ENCODE measurements at places on chromosomes 13 and 19. TPM values are rescaled to one million over a fixed set of nuclear protein-coding genes. Genes with fewer than 3 reads are reported as not detected.
A peak's percentile ranks its signal among the peaks of the same experiment; 100 is the strongest.

KLK12 gene
- total RNA-seq = not detected

SGCG gene
- not detected for total RNA-seq

SWSAP1 gene
- 2.7 TPM for total RNA-seq

PLIN4 gene
- 0.02 TPM for total RNA-seq

ZNF426 gene
- 8.9 TPM for total RNA-seq

CBY2 gene
- not detected for total RNA-seq

GNA15 gene
- not detected for total RNA-seq

CCL25 gene
- total RNA-seq = not detected

C13orf46 gene
- 0.10 TPM for total RNA-seq

ZNF610 gene
- 4.5 TPM for total RNA-seq

LYPD3 gene
- total RNA-seq = 0.27 TPM

APOC4 gene
- total RNA-seq = not detected

NUP58 gene
- 72.1 TPM for total RNA-seq

GAPDHS gene
- total RNA-seq = not detected

OXGR1 gene
- not detected for total RNA-seq

ZNF358 gene
- total RNA-seq = 55.4 TPM

ANKLE1 gene
- total RNA-seq = 0.71 TPM

GRCh38 chr13:93259527-93260080 is 33.0 kb downstream of the GPC6 start:
- no peak for DNase-seq

- DNase-seq = no peak
These were observed 15.0 kb downstream of the PLIN3 start for GRCh38 chr19:4852484-4852883.

DNA sequence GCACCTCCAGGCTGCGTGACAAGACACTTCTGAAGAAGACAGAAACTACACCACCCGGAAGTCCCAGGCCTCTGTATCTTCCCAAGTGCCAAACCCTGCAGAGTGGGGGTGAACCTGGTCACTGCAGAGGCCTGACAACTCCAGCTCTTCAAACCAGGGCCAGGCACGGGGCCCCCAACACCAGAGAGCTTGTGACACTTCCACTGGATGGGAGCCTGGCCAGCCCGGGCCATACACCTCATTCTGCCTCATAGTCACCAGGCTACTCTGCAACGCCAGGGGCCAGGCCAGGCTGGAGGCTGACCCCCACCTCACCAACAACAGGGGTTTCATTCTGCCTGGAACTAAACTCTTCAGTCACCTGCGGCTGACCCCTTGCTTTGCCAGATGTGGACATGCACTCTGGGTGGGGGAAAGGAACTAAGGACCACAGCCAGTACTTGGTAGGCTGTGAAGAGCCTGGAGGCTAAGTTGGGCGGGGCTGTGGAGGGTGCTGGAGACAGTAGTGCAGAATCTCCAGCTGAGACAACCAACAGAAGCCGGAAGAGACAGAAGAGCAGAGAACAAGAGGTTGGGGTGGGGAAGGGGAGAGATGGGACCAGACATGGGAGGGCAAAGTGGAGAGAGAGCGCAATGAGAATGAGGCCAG is 23.0 kb downstream of the TUBA3C start:
- no peak for DNase-seq

GRCh38 chr13:50649211-50649610 is 194.3 kb downstream of the DLEU7 start:
- DNase-seq = no peak

DNA sequence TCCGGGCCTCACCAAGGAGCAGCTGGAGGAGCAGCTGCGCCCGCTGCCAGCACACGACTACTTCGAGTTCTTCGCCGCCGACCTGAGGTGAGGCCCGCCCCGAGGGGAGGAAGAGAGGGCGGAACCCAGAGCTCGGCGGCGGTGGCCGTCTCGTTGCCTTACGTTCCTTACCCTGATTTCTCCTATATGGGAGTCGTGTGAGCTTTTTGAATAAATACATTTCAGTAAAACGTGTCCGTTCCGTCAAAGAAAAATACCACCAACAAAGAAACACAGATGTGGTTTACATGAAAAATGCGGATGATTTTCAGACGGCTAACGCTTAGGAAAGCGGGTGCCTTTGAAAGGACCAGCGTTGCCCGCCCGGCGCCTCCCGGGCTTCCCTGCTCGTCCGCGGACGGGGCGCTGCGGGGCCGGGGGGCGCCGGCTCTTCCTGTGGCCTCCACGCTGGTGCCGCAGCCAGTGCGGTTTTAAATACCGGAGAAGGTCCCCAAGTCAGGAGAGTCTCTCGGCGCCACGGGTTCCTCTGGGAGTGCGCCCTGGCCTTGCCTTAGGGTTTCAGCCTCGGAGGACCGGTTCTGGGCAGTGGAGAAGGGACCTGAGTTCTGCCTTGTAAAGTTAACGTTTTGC is 755 bp downstream of the UPF3A start:
- DNase-seq = peak; percentile 70

GRCh38 chr13:114185182-114185971 is 6.3 kb downstream of the CFAP97D2 start:
- no peak for DNase-seq

GRCh38 chr13:88526186-88526852 is 855.1 kb downstream of the SLITRK5 start:
- no peak for DNase-seq

DNA sequence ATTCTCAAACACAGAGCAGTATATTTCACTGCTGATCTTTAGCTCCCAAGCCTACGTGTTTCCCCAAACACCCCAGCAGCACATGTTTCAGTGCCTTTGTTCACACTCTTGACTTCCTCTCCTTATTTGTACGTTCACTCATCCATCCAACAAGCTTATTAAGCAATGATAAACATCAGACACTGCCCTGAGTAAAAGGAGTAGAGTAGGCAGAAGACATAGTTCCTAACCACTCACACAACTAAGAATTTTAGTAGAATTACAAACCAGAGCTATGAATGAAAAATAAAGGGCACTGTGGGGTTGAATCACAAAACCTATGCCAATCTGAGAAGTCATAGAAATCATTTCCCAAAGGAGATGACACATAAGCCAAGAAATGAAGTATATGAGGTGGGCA is 213.5 kb downstream of the DIAPH3 start:
- no peak for DNase-seq

GRCh38 chr19:29155683-29156082 is 57.3 kb downstream of the UQCRFS1 start:
- DNase-seq = no peak

GRCh38 chr13:77800219-77800618 is 102.7 kb downstream of the SLAIN1 start:
- no peak for DNase-seq

- DNase-seq = peak; percentile 76
These were observed 13.1 kb downstream of the TJP3 start for GRCh38 chr19:3721131-3721886.

DNA sequence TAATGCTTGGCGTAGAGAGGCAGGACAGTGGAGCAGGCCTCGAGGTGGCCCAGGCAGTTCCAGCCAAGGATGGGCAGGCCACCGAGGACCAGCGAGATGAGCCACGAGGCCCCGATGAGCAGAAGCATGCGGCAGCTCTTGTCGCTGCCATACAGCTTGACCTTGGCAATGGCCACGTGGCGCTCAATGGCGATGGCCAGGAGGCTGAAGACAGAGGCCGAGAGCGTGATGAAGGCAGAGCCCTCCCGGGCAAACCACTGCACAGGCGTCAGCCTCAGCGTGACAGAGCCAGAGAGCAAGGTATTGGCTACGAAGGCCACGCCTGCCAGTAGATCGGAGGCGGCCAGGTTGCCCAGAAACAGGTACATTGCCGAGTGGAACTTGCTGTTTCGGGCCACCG is 6.8 kb downstream of the S1PR2 start:
- no peak for DNase-seq

DNA sequence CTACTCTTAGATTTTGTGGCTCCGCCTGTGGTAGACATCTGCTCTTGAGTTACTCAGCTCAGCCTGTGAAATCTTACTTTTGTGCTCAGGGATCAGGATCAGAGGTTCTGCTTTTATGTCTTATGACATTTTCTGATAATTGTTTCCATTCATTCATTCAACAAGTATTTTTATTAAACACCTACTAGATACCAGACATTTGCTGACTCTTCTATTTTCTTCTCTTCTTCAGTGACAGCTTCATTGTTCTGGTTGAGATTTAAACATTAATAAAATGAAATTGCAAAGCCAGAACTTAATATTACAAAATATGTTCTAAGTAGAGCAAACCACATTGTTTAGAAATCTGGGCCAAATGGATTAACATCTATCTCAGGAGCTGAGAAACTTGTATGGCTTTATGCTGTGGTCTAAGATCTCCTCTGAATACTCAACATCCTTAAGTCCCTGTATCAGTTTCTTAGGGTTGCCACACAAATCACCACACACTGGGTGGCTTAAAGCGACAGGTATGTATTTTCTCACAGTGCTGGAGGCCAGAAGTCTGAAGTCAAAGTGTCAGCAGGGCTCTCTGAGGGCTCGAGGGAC is 15.8 kb upstream of the MICU2 start:
- DNase-seq = no peak

DNA sequence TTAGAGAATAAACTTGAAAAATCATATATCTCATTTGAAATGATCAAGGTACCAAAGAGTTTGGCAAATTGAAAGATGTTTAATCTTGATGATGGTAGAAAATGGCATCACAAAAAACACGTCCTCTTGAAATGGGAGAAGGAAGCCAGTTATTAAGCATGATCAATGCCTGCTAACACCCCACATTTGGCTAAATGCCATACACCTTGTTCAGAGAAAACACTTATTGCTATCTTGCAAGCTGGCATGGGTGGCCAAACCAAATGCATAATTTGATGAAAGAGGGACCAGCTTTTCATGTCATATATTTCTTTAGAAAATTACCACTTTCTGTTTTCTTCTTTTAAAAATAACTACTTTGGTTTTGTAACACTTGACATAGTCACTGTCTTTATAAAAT is 141.3 kb downstream of the ZAR1L start:
- no peak for DNase-seq

GRCh38 chr13:73961181-73961580 is 173.0 kb downstream of the KLF12 start:
- no peak for DNase-seq

GRCh38 chr19:5628919-5629481 is 6.1 kb downstream of the SAFB start:
- DNase-seq = no peak

- DNase-seq = peak; percentile 11
These were observed 6.9 kb downstream of the SUGP2 start for GRCh38 chr19:19026299-19026971.

- no peak for DNase-seq
These were observed 106.7 kb downstream of the IER2 start for GRCh38 chr19:13256918-13257317.

DNA sequence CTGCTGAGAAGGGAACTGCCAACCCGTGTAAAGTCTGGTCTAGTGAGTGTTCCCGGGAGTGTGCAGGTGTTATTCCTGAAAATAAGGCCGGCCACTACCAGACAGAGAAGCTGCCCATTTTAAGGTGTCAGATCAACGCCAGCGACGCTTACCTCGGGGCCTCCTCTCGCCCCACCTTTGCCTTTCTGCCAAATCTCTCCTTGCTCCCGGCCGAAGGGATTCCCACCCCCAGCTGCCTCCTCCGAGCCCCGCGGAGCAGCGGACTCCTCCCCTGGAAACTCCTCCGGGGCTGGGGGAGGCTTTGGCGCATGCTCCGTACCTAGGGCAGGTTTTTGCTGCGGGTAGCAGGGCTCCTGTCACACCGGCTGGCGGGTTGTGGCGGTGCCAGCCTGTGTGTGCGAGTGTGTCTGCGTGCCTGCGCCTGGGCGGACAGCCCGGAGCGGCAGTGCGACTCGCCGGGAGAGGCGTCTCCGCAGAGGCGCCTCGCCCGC is at the start of gene HS6ST3:
Gene HS6ST3, plus strand, starts transcription at position 359 of the 491 bp plus-strand sequence.
- DNase-seq = peak; percentile 27

DNA sequence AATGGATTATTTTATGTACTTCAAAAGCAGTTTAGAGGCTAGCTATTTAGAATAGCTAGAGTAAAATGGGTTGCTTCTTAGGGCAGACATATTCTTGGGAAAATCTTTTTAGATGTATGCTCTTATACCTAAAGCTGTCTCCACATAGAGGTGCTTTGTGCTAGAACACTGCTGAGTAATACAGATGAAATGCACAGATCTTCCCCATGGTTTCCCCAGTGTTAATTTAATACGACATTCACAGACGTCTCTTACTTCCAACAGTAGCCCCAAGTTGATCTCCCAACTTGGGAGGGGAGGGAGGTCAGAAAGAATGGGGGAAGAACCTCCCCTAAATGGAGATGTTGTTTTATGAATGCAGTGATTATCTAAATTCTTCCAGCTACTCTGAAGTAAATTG is 16.9 kb downstream of the NALCN start:
- DNase-seq = peak; percentile 43

DNA sequence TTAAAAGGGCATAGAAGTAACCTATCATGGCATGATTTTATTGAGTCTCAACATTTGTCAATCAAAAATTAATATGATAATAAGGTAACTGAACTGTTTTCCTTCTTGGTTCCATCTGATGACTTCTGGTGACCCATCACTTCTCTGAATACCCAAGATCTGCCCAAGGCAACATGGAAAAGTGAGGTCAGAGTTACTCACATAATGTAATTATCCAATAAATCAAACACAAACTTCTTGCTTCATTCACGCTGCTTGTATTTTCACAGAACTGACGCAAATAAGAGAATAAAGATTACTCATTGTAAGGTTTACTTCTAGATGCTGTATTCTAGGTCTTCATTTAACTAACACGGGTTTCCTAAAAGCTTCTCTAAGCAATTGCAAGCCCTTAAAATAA is 361.6 kb downstream of the RBM26 start:
- DNase-seq = peak; percentile 2

DNA sequence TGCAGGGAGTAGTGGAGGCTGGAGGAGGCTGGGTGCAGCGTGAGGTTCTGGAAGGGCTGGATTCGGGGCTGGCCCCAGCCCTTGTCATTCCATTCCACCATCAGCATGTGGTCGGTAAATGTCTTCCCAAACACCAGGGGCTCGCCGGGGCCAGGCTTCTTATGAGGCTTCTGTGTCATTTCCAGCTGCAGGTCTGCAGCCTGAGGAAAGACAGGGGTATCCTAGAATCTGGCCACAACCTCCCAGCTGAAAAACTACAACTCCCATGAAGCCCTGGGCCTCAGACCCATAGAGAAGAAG is 4.4 kb downstream of the BCAT2 start:
- DNase-seq = peak; percentile 64

DNA sequence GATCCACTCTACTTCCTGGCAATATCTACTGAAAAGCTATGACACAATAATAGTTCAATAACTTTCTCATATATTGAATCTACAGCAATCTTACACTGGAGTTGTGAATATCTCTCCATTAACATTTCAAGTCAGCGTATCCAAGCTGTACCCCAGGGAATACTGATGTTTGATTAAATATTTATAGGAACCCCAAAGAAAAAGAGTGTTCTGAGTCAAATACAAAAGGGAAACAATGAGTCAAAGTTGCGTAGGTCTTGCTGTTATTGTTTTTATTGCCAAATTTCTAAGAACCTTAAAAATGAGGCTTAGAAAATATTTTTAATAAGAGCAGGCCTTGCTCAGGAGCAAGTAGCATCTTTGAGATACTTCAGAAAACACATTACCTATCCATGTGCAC is 415.5 kb downstream of the FGF14 start:
- DNase-seq = no peak

GRCh38 chr19:35257113-35257461 is 8.3 kb downstream of the LSR start:
- no peak for DNase-seq

GRCh38 chr19:16301999-16302694 is 22.5 kb upstream of the KLF2 start:
- peak; percentile 91 for DNase-seq
